Chondrocyte (in vitro differentiated cells): ENCODE measurements at places on chromosomes 3 and 15.

- DNase-seq = no peak
Measured at GRCh38 chr15:42155546-42156242, 742 bp downstream of the PLA2G4F start.

DNA sequence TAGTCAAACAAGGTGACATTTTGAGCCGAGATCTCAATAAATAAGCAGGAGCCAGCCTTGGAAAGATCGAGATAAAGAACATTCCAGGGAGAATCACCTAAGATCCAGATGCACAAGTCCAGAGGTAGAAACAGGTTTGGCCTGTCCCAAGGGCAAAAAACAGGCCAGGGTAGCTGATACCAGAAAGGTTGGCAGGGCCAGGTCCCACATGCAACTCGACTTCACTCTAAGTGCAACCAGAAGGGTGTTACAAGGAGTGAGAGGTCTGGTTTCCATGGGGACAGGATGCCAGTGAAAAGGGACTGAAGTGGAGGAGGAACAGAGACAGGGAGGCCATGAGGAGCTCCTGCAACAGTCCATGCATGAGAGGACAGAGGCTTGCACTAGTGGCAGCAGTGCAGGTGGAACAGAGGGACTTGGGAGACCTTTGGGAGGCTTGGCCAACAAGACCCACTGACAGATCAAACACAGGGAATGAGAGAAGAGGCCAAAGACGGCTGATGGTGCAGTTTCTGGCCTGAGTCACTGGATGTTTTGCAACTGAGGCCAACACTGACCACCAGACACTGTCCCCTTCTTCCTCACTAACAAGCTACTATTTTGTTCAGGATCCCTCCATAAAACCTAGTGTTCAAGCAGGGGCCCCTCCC, 5.2 kb downstream of the TPRA1 start:
- no peak for DNase-seq

DNA sequence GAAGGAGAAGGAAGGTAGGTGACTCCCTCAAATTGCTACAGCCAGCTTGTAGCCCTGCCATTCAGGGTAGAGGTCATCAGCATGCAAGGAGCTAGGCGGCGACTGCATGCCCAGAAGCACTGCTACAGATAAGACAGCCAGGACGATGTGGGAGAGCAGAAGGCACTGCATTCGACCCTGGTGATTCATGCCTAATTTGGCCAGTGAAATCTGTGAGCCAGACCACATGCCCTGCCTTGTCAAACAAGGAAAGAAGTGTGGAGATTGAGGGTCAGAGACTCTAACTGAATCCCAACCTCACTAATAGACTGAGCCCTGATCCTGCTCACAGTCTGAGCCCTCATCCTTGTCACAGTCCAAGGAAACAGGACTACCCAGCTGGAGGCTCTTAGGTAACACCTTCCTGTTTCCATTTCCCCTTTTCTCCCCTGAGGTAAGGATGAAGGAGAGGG, 86.6 kb downstream of the LINGO1 start:
- no peak for DNase-seq

DNA sequence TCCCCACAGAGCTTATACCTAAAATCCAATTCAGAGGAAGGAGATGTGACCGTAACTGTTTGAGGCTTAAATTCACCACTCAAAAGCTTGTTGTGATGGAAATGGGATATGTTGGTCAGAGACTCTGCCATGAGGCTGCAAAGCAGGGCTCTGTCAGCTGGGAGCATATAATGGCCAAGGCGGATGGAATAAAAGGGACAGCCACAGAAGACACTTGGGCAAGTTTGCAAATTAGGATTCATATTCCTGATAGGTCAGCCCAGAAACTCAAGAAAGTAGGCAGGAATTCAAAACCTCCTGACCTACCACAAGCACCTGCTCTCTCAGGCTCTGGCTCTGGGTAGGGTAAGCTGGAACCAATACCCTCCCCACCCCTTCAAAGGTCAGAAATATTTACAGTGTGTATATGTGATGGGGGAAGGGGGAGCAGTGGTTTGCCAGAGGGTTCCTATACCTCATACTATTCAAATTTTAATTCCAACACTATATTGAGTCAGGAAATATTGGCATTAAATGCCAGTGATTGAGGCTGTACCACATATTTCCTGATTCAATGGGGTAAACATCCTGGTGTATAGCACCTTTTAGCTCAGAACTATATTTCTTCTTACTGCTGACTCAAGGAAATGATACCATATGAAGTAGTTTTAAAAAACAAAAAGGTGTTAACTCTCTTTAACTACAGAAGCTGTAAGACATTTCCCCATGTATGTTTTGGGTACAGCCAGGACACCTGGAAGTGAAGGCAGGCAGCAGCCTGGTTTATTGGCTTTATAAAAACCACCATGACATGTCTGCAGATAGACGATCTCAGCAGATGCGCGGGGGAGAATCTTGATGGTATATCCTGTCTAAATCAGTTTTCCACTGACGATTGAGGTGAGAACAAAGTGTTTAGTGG, 19.2 kb downstream of the FYCO1 start:
- DNase-seq = no peak

GRCh38 chr15:73983211-73983727, 8.8 kb downstream of the STOML1 start:
- no peak for DNase-seq

DNA sequence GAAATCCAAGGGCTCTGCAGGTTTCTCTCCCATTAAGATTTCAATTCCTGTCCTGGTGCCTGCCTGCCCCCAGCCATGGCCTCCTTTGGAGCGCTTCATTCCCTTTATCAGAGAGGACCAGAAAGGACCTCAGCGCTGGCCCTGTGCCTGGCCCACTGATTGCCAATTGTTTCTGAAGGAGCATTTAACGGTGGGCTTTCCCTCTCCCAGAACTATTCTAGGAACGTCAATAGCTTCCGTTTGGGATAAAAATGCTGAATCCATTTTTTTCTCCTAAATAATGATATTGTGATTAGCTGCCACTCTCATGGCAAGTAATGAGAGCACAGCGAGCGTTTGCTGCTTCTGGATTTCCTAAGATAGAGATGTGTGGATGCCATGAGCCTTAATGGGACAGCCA, 12.2 kb upstream of the SLC6A1 start:
- no peak for DNase-seq

GRCh38 chr3:77053795-77054194, 13.9 kb downstream of the ROBO2 start:
- no peak for DNase-seq

DNA sequence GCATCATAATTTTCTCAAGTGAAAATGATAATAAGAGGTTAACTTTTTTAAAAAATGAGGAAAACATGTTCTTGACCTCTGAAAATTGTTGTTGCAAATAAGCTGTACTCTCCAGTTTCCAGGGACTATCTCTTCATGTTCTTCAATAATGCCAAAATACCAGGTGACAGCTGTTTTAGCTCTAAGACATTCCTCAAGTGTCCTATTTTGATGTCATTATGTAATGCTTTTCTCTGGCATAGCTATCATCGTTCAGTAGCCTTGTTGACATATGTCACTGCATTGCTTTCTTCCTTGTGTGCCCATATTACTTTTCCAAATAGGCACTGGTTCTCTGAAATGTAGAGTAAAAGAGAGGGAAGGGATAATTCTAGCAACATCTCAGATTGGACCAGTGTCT, 5.7 kb upstream of the FILIP1L start:
- no peak for DNase-seq

GRCh38 chr3:14285548-14285925, 106.9 kb downstream of the LSM3 start:
- DNase-seq = no peak

DNA sequence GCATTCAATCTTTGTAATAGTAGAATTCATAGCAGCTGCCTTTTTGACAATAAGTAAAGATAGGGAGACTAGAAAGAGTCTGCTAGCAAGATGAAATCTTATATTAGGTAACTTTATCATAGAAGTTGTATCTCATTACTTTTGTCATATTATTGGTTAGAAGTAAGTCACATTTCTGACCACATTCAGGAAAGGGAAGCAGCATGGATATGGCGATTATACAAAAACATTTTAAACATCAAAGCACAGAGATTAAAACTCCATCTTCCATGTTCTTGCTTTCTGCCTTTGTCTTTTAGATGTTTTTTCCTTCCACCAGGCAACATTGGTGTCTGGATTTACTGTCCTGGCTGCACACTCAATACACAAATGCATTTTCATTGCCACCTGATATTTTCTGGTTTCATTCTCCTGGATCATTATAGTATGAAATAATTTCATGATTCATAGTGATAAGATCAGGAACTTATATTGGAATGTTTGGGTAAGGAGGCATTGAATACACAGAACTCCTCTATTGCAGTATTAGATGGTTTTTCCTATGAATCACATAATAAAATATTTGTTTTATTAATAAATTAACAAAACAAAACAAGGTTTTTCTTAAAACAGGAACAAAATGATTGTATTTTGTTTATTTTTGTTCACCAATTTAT, 1460.3 kb upstream of the CADM2 start:
- no peak for DNase-seq

GRCh38 chr15:61032600-61033286, 196.4 kb downstream of the RORA start:
- no peak for DNase-seq

- no peak for DNase-seq
Measured at GRCh38 chr15:35874260-35874905, 328.4 kb upstream of the DPH6 start.

- DNase-seq = no peak
Measured at GRCh38 chr3:81753416-81754027, 7.9 kb downstream of the GBE1 start.

DNA sequence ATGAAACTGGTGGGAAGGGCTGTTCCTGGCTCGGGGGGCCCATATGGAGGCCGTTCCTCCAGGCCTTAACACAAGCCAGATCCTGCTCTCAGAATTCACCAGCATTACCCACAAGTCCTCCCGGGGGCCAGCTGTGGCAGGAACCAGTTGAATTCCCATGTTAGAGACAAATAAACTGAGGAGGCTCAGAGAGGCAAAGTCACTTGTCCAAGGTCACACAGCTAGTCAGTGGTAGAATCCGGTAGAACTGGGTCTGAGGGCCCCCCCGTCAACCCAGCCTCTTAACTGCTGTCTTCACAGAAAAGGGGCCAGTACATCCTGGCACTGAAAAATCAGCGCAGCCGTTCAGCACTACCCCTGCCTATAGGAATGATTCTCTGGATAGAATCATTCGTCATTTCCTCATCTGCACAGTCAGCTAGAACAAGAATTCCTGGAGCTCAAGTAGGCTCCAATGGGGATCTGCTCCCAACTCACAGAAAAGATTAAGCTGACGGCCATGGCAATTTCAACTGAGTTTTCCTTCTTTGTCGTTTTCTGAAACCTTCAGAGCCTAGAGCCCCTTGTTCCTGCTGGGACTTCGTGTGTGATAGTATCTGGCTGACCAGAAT, 12.2 kb upstream of the TSEN2 start:
- DNase-seq = no peak

- DNase-seq = no peak
Measured at GRCh38 chr15:53862386-53862785, 102.9 kb upstream of the WDR72 start.

DNA sequence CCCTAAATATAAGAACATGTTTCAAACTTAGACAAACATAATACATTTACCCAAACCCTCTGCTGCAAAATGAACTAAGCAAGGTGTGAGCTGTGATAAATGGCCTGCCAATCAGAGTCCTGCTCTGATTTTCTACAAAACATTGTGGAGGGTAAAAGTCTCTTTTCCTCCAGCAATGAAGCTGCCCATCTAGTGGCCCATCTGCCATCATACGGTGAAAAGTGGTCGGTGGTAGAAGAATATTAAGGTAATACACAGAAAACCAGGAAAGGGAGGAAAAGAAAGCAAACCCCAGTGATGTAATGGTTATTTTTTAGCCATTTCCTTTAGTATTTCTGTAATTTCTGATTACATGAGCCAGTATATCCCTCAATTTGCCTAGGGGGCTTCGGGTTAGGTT, 838.1 kb downstream of the TBL1XR1 start:
- no peak for DNase-seq

- DNase-seq = no peak
Measured at GRCh38 chr15:101635944-101636727, 16.0 kb downstream of the TM2D3 start.

GRCh38 chr15:67097930-67098740, 32.7 kb downstream of the SMAD3 start:
- no peak for DNase-seq

DNA sequence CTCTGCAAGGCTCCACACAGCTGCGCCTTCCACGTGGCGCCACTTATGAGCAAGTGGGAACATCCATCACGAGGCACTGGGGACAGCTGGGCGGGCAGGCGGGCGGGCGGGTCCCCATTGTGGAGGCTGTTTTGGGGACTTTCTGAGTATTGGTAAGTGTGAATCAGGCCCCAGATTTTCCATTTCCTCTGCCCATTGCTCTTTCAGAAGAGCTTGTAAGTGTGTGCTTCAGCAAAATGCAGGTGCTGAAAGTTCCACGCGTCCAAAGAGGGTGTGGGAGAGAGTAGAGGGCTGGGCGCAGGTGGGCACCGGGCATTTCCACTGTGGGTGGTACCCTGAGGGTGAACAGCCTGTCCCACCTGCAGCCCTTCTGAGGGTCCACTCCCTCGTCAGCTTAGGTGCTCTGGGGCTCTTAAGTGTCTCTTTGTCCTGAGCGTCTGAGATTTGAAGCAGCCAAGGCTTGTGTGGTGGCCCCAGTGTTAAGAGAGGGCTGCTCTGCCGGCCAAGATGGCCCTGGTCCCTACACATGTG, 177.1 kb downstream of the RPLP1 start:
- no peak for DNase-seq

DNA sequence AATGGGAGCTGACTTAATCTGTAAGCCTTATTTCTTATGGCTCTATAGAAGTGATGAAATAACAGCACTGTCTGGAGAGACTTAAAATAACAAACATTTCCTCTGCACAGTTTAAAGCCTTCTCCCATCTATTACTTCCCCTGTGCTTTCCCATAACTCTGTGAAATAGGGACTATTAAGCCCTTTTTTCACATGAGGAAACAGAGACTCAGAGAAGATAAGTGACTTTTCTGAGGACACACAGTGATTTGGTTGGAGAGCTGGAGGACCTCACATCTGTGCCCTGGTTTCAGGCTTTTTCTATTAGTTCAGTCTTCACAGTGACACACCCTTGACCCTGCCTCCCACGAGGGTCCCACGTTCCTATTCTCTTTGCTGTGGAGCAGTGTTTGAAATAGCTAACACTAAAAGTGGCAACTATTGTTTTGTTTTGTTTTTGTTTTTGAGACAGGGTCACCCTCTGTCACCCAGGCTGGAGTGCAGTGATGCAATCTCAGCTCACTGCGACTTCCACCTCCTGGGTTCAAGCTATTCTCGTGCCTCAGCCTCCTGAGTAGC, 82.9 kb downstream of the ST6GAL1 start:
- no peak for DNase-seq

- DNase-seq = no peak
Measured at GRCh38 chr3:29653680-29654079, 372.8 kb downstream of the RBMS3 start.
